ENCODE measurements at places on chromosomes 7 and 10.

DNA sequence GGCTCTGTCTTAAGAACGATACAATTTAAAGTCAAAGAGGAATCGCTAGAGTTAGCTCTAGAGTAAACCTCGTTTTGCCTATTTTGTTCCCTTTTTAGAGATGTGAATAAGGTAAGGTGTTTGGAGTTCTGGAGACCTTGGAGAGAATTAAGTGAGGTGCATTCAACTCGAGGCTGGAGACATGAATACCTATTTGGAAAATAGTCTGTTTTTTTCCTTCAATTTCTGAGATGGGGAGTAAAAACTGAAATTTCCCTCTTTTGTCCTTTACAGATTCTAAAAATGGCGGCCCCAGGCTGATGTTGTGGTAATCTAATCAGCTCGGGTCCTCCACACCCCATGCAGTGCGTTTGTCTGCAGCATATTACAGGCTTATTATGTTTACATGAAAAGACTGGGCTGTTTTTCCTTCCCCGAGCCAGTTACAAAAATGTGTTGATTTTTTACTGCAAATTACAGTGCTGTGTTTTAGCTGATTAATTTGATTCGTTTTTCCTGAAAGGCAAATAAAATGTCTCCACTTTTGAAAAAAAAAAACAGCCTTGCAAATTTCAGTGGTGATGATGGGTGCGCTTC lies 1.5 kb downstream of the KMT2E start:
- DNase-seq = no peak

DNA sequence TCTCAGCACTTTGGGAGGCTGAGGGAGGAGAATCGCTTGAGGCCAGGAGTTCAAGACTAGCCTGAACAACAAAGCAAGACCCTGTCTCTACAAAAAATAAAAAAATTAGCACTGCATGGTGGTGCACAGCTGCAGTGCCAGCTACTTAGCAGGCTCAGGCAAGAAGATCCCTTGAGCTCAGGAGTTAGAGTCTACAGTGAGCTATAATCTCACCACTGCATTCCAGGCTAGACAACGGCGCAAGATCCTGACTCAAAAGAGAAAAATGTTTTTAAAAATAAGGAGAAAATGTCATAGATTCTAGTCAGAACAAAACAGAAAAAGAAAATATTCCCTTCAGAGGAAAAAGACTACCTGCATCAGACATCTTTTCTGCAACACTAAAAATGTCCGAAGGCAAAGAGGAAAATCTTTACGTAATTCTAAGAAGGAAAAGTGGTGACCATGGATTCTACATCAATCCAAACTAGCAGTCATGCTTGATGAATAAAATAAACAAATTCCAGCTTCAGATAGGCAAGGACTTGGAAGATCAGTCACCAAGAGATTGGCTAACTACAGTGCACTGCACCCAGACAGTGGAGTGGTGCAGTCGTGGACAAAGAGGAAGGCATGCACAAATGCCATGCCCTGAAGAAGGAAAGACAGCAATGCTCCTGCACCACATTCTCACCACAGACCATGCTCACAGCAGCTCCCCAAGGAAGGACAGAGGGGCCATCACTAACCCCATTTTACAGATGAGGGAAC lies 54.3 kb downstream of the ERCC6 start:
- DNase-seq = no peak

GRCh38 chr7:2031451-2031845 lies 201.3 kb downstream of the MAD1L1 start:
- peak; percentile 39 for DNase-seq

DNA sequence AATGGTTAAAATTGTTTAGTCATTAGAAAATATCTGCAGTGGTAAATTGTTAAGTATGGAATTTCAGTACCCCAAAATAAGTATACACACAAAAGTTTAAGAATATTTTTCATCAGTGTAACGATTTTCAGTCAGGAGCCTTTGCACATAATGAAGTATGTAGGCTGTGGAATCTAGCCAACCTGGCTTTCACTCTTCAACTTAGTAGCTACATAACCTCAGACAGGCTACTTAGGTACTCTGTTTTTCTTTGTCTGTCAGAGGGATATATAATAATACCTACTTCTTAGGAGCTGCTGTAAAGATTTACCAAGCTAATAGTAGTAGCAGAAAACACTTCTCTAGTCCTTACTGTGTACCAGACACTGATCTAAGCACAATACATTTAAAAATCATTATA lies 137.5 kb downstream of the ZEB1 start:
- DNase-seq = no peak

DNA sequence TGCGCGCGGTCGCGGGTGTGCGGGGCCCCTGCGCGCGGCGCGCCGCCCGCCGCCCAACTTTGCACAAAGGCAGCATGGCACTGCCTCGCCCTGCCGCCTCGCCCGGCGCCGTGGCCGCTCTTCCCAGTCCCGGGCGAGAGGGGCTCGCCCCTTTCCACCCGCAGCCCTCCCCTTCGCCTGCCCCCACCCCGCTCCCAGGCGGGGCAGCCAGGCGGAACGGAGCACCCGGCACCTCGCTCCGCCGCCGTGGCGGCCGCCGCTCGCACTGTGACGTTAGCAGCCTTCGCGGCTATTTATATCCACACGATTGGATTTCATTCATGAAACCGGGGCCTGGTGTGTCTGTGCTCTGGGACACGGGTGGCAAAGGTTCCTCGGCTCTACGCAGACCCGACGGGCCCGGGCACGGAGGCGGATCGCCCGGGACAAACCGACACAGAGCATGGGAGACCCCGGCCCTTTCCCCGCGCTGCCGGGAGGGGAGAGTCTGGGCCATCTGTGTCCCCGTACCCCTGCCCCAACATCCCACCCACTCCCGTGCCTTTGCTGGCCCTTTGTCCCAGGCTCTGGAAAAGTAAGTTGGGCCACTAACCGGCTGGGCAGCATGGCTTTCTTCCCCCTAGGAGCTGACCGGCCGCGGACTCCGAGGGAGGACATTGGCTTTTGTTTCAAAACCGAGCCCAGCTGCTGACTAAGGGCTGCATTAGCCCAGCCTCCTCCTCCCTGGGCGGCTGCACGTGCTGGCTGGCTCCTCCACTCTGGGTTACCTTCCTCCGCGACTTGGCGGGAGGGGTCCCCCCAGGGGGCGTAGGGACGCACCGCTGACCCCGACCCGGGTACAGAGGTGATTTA lies at the start of gene RHOBTB1:
TSS of gene RHOBTB1 (minus strand) at position 128 of the 852 bp plus-strand sequence. CDS start 32,643 bp downstream, outside the sequence.
- DNase-seq = peak; percentile 54

GRCh38 chr7:136883046-136883445 lies 14.6 kb downstream of the CHRM2 start:
- DNase-seq = no peak

- no peak for DNase-seq
Observed at GRCh38 chr10:91587710-91588638, 44.9 kb downstream of the PPP1R3C start.

GRCh38 chr10:130341356-130341755 lies 205.2 kb downstream of the GLRX3 start:
- DNase-seq = no peak

DNA sequence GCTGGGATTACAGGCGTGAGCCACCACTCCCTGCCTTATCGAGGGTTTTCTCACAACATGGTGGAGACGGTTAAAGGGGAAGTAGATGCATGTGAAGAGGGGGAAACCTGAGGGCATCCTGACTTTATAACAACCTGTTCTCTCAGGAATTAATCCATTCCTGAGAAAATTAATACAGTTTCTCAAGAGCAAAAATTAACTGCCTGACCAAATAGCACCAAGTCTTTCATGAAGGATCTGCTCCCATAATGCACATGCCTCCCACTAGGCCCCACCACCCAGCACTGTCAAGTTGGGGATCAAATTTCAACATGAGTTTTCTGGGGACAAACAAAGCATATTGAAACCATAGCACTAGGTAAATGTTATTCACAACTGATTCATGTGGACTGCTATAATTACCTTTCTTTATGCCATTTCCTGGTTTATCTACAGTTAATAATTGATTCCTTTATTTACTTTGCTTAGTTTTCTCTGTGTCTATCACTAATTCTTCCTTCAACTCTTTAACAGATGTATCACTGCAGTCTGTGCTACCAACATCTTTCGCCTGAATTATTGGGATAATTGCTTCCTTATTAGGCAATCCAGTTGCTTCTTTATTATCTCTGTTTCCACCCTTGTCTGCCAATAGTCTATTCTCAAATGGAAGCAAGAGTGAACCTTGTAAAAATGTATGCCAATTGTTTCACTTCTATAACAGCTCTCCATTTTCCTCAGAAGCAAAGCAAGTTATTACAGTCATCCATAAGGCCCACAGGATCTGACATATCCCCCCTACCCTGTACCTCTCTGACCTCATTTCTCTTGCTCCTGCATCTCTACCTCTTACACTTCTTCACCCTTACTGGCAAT lies 12.9 kb upstream of the MICU1 start:
- DNase-seq = no peak

DNA sequence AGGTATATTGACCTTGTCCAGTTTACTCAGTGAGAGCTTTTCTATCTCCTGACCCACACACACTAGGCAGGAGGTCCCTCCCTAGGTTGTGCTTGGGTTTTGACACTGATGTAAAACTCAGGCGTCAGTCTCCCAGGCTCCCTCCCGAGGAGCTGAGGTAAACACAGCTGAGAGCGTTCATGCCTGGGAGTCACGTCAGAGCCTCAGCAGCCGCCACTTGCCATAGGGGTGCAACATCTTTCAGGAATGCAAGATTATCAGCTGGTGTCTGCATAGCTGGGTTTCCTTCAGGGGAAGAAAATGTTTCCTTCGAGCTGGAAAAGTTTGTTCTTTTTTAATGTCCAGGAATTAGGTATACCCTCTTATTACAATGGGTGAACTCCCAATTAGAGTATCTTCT lies 70.6 kb downstream of the FGFR2 start:
- DNase-seq = no peak

DNA sequence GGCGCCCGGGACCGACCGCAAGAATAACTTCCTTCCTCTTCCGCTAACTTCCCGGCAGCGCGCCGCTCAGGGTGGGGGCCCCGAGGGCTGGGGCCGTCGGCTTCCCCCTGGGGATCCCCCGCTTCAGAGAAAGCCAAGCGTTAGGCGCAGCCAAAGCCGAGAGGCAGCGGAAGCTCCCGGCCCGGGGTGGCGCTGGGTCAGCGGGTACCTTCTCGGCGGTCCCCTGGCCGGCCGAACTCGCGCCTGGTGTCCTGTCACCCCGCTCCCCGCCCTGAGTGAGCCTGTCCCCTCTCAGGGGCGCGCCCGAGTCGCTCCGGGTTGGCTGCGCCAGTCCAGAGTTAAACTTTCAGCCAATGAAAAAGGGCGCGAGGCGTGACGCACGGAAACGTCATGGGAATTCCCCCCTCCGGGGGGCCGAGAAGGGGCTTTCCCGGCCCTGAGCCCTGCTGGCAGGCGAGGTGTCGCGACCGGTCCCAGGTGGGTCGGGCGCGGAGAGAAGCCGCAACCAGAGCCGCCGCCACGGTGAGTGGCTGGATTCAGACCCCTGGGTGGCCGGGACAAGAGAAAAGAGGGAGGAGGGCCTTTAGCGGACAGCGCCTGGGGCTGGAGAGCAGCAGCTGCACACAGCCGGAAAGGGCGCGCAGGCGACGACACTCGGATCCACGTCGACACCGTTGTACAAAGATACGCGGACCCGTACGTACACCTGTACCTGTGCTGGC lies 1.3 kb upstream of the NFKB2 start:
- DNase-seq = peak; percentile 95

GRCh38 chr10:77478247-77478961 lies 159.2 kb downstream of the KCNMA1 start:
- DNase-seq = no peak

GRCh38 chr7:98698976-98699375 lies 81.9 kb downstream of the NPTX2 start:
- DNase-seq = no peak

DNA sequence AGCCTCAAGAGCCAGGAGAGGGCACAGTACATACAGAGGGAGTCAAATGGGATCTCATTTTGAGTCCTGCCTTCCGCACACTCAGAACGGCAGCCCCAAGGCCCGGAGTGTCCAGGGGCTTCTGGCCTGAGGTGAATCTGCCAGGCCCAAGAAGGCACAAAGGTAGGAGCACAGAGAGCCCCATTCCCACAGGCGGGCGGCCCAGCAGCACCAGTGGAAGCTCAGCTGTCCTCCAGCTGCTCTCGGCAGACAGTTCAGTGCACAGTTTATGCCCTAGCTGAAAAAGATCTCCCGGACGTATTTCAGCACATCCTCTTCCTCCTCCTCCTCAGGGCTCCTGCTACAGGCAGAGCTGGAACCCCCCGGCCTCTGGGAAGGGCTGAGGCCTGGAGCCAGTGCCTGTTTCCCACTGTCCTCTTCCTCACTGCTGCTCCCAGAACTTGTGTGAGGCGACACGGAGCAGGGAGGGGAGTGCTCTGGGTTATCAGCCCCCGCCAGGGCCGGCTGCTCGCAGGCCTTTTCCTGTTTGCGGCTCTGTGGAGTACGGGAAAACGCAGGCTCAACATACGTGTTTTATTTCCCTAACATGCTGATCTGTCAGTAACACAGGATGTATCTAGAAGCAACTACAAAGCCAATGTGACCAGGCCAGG lies 4.0 kb downstream of the CYREN start:
- no peak for DNase-seq

DNA sequence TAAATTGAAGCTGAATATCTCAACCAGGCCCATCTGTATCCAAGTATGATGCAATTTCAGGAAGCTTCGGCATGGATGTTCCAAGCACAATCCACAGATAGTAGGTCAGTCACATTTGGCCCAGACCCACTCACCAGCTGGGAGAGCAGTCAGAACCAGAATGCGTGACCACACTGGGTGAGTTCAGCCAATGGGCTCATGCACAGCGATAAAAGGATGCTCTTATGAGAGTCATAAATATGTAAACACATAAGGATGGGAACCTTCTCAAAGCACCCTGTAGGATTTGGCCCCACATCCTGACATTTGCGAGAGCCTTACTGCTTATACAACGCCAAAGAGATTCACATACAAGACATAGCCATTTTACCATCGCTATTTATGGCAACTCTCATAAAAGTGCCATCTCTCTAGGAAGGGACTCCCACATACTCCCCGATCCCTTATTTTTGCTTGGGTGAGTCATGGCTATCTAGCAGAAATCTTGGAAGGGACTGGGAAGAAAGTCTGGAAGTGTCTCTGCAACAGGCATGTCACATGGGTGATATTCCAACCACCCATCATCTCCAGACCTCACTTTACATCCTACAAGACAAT lies 3.0 kb downstream of the AFAP1L2 start:
- no peak for DNase-seq

GRCh38 chr7:155533120-155533826 lies 13.1 kb downstream of the CNPY1 start:
- peak; percentile 26 for DNase-seq

GRCh38 chr10:129098517-129098916 lies 368.5 kb upstream of the MGMT start:
- DNase-seq = no peak

DNA sequence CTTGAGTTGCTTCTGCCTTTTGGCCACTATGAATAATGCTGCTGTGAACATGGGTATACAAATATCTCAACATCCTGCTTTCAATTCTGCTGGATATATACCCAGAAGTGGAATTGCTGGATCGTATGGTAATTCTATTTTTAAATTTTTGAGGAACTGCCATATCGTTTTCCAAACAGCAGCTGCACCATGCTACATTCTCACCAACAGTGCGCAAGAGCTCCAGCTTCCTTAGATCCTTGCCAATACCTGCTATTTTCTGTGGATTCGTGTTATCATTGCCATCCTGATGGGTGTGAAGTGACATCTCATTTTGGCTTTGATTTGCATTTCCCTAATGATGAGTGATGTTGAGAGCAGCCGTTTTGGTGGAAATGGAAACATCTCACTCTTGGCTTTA lies 26.7 kb downstream of the FRMD4A start:
- no peak for DNase-seq

- no peak for DNase-seq
Observed at GRCh38 chr7:85567983-85568382, 381.1 kb upstream of the SEMA3D start.

GRCh38 chr10:110786172-110786571 lies 85.6 kb upstream of the PDCD4 start:
- no peak for DNase-seq

Measured in RWPE2 (cell line).